ENCODE measurements at places on chromosomes 3 and 15.

DNA sequence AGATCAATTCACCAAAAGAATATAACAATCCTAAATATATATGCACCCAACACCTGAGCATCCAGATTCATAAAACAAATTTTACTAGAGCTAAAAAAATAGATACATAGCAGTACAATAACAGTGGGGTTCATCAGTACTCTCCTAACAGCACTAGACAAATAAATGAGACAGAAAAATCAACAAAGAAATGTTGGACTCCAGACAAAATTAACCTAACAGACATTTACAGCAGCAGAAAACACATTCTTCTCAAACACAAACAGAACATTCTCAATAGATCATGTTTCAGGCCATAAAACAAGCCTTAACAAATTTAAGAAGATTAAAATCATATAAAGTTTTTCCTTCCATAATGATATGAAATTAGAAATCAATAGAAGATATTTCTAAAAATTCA is 124.8 kb upstream of the NECTIN3 start:
- no peak for DNase-seq

DNA sequence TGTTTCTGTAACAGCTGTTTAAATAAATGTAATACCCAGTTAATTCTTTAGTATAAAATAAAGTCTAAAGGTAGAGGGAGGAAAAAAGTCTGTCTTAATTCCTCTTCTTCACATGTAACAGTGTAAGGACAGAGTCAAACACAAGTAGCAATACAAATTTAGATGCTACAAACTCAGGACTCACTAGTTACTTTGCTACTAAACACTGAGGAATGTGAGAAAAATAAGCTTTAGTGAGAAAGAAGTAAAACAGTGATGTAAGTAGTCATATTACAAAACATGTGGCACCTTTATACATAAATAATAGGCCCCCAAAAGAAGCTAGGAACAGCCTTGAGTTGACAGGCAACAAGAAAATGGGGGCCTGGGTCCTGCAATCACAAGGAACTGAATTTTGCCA is 113.0 kb downstream of the TBC1D5 start:
- no peak for DNase-seq

- peak; percentile 9 for DNase-seq
These were observed 185.1 kb upstream of the GALNT15 start for GRCh38 chr3:15989419-15989818.

DNA sequence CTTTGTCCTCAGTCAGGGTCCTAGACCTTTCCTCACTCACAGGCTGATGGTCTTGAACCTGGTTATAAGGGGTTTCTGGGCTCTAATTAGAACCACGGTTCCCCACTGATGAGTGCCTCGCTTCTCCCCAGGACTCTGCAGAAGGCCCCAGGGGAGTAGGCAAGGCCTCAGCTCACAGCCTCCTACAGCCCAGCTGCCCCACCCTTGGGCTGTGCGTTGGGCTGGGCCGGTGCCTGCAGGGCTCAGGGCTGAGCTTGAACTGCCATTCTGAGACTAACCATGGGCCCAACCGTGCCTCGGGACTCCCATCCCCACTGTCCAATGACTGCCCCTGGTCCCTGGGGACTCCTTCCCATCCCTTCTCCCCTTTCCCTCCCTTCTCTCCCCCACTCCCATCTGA is 25.6 kb downstream of the CLEC3B start:
- DNase-seq: no peak

DNA sequence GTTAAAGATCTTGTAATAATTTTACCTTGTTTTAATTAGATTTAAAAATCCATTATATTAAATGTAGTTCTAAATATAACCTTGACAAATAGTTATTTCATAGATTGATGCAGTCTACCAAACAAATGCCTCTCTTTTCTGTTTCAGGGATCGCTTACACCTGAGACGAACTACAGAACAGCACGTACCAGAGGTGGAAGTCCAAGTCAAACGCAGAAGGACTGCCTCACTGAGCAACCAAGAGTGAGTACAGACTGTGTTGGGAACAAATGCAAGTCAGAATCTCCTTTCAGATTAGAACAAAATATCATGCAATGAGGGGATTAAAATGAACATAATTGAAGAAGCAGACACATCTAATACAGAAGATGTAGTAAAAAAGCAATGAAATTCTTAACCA is 7.2 kb downstream of the SNRPN start:
- no peak for DNase-seq
